ENCODE measurements at places on chromosomes 13 and 19.

DNA sequence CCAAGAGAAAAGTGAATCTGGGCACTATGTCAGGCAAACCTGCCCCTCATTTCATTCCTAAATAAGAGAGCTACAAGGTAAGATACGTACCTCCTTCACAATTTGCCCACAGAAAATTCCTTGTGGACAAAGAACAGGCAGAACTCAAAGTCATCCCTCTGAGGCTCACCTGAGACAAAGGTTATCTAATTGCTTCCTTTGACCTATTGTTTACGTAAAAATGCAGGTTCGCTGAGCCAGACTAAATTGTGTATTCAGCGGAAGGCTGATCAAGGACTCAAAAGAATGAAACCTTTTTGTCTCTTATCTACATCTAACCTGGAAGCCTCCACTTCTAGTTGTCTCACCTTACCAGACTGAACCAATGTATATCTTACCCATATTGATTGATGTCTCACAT lies 213.3 kb downstream of the POSTN start:
- DNase-seq: no peak

DNA sequence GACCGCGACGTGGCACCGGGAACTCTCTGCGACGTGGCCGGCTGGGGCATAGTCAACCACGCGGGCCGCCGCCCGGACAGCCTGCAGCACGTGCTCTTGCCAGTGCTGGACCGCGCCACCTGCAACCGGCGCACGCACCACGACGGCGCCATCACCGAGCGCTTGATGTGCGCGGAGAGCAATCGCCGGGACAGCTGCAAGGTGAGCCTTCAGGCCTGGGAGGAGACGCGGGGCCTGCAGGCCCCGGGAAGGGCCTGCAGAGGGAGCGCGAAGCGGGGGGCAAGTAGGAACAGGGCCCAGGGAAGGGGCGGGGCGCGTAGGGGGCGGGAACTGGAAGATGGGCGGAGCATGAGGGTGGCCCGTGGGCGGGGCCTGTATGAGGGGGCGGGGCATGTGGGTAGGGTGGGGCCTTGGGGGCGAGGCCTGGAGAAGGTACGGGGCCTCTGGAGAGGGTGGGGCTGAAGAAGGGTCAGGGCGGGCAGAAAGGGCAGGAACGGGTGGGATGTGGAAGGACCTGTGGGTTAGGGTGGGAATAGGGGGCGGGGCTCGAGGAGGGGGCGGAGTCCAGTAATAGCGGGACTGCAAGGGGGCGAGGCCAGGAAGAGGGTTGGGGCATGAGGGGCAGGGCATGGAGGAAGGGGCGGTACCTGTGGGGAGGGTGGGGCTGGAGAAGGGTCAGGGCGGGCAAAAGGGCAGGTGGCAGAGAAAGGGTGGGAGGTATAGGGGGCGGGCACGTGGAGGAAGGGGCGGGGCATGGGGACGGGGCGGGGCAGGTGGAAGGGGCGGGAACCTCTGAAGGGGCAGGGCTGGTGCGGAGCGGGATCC lies 2.5 kb downstream of the CFD start:
- no peak for DNase-seq

- DNase-seq: peak; percentile 6
Observed at GRCh38 chr13:109361562-109362289, 424.7 kb downstream of the IRS2 start.

- peak; percentile 4 for DNase-seq
Observed at GRCh38 chr19:41264581-41265394, 616 bp downstream of the HNRNPUL1 start.

- DNase-seq: no peak
Observed at GRCh38 chr19:19388568-19389555, 16.6 kb upstream of the GATAD2A start.

DNA sequence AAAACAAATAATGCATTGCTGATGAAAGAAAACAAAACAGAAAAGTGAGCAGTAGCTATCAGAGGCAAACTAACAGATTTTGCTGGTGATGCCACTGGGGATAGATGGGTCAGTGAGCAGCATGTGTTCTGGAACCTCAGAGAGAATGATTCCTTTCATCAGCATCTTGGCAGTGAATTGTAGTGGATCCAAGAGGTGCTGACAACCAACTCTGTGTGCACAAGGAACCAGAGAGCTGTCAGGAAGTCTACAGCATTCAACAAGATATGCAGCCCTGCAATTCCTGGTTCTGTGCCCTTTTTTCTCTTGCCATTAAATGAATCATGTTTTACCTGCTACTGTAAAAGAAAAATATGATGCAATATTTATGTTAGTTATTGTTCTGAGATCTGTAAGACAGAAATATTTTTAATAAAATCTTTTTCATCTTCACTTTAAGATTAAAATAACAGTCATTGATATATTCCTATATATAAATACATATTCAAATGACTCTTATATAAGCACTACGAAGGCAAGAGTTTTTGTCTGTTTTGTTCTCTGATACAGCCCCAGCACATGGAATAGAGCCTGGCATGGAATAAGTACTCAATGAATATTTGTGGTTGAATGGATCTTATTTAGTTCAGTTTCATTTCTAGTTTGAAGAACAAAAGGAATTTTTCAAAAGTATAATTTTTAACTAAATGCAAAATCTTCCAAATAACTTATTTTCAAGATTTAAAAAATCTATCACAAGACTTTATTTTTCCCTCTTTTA lies 80.8 kb downstream of the FREM2 start:
- no peak for DNase-seq

GRCh38 chr13:38590796-38591507 lies 95.9 kb upstream of the FREM2 start:
- DNase-seq: no peak

- no peak for DNase-seq
Observed at GRCh38 chr13:104281910-104282309, 1215.7 kb upstream of the SLC10A2 start.

GRCh38 chr19:45087531-45087930 lies 5.4 kb upstream of the PPP1R37 start:
- no peak for DNase-seq

GRCh38 chr19:16541526-16542044 lies 652 bp downstream of the CHERP start:
- DNase-seq: no peak

GRCh38 chr13:39888865-39889810 lies 233.7 kb downstream of the COG6 start:
- no peak for DNase-seq

- no peak for DNase-seq
Observed at GRCh38 chr13:33345842-33346241, 60.3 kb upstream of the STARD13 start.

- DNase-seq: no peak
Observed at GRCh38 chr13:109654341-109655205, 131.8 kb downstream of the IRS2 start.

- no peak for DNase-seq
Observed at GRCh38 chr19:756821-757688, 6.1 kb downstream of the MISP start.

DNA sequence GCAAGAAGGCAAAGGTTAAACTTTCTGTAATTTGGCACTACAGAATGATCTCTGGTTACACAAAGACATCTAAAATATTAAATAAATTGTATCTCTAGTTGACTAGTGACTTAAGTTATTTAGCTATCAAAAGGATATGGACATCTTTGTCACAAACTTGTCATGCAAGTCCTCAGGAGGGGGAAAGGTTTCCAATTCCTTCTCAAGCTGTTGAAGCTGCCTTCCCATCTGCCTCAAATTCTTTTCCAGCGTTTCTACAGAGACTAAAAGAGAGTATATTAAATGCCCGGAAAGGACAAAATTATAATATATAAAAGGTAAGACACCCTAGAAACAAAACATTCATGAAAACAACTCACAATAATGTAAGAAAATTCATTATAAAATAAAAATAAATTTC lies 324.5 kb downstream of the DIAPH3 start:
- no peak for DNase-seq

GRCh38 chr19:8487137-8487851 lies 15.1 kb downstream of the PRAM1 start:
- no peak for DNase-seq

DNA sequence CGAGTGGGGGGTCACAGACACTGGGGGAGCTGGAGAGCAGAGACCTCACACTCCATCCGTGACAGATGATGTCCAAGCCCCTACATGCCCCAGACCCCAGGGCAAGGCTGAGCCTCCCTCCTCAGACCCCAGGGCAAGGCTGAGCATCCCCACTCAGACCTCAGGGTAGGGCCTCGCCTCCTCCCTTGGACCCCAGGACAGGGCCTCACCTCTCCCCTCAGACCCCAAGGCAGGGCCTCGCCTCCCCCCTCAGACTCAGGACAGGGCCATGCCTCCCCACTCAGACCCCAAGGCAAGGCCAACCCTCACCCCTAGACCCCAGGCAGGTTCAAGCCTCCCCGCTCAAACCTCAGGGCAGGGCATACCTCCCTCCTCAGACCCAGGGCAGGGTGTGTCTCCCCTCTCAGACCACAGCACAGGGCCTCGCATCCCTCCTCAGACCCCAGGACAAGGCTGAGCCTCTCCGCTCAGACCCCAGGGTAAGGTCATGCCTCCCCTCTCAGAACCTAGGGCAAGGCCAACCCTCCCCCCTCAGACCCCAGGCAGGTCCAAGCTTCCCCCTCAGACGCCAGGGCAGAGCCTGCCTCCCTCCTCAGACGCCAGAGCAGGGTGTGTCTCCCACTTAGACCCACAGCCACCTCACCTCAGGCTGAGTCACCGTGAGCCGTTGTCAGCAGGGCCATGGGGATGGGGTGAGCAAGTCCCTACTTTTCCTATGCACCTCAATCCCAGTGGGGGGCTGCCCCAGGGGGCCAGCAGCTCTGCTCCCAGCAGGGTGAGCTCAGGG lies 1.7 kb upstream of the S1PR4 start:
- no peak for DNase-seq

- no peak for DNase-seq
Observed at GRCh38 chr19:547117-547516, 3.3 kb downstream of the GZMM start.

GRCh38 chr13:66353664-66354063 lies 876.5 kb downstream of the PCDH9 start:
- no peak for DNase-seq

DNA sequence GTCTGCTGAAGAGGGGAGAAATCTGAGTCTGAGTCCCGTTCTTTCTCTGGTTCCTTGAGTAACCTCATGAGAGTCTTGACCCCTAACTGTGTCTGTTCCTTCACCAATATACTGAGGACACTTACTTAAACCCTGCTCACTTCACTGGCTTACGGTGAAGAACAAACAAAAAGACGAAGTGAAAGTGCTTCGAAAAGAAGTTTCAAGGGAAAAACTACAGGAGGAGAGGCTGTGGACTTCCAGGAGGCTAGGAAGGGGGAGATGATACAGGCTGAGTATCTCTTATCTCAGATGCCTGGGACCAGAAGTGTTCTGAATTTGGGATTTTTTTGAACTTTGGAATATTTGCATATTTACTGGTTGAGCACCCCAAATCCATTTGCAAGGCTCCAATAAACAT lies 6.1 kb downstream of the SMG9 start:
- no peak for DNase-seq

GRCh38 chr13:100063333-100063732 lies 25.6 kb upstream of the PCCA start:
- no peak for DNase-seq

DNA sequence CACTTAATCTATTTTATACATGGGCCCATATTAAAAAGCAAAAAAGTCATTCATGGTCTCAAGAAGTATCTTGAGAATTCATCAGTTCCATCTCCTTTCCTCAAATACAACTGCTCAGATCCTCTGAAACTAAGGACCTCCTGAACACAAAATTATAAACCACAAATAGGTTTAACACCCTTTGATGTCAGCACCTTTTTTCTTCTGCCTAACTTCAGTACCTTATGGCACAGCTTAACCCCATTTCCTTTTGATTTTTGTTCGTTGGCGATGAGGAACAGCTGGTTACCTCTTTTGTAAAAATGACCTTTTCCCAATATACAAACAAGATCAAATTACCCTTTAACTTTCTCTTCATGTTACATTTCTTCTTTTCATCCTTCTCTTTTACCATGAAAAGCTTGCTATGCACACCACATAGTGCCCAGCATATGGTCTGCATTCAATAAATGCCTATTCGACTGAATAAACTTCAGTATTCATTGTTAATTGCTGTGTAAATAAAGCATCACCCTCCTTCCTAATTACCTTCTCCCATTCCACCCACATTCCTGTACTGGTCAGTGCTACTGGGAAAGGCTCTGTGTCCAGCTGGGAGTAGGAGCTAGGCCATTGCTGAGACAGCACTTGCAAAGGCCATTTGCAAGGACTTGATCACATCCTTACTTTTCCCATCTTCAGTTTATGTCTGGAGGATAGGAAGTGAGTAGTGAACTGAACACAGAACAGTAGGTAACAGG lies 317.9 kb downstream of the SHISA2 start:
- DNase-seq: no peak

GRCh38 chr19:43658494-43658893 lies 11.5 kb downstream of the PLAUR start:
- DNase-seq: peak; percentile 12

DNA sequence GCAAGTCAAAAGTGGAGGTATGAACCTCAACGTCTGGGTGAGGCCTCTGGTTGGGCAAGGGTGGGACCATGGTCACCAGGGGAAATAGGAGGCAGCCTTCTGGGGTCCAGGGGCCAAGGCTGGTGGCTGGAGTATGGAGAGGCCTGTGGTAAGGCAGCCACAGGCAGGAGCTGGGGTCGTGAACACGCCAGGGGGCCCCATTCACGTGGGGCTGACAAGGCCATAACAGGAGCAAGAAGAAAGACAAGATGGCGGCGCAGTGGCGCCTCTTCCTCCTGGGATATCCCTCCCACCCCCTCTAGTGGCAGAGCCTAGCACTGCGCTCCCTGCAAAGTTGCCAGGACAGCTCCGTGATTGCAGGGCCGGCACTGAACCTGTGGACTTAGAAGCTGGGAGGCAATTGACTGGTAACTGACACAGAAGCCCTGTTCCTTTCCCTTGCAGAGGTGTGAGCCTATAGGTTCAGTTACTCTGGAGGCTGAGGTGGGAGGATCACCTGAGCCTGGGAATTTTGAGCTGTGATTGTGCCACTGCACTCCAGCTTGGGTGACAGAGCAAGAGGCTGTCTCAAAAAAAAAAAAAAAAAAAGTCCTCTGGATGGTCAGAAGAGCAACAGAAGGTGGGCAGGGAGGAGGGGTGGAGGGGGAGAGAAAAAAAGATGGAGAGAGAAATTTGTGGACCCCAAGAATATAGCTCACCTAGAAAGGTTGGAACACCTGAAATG lies 19.7 kb upstream of the EDDM13 start:
- DNase-seq: peak; percentile 25

DNA sequence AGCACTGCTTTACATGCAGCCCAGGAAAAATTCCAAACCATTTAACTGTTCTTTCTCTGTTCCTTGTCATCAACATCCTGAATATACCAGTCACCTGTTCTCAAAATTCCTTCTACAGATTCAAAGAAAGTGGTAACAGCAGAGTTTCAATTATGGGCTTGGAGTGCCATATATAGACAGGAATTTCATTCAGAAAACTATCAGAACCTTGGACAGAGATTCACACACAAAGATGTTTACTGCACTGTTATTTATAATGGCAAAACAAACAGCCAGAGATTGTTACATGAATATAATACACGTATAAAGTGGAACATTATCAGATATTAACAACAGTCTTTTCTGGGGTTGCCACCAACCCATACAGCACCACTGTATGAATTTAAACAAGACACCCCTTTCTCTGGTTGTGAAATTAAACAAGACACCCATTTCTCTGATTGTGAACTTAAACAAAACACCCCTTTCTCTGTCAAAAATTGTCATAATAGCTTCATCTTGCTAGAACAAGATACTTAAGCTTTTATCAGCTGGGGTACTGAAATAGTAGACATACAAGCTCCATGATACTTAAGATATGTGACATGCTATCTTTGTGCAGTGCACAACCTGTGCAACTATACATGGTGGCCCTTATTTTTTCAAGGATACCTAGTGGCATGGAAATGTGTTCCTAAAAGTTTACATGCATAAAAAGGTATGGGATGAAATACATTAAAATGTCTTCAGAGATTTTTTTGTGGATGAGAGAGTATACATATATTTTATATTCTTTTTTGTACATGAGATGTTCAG lies 12.6 kb downstream of the CACNA1A start:
- no peak for DNase-seq

All from amygdala (tissue), 56 donors.